Stimulated activated CD4-positive, alpha-beta T cell treated with anti-CD3 and anti-CD28 coated beads, Interleukin-2, amount 100 ng/mL, for 4 hours (primary cell): ENCODE measurements at places on chromosomes 1 and 21.
A peak's percentile ranks its signal among the peaks of the same experiment; 100 is the strongest.

GRCh38 chr1:32618673-32619221 is 31.6 kb downstream of the ZBTB8OS start:
- no peak for DNase-seq

GRCh38 chr1:72122099-72122880 is 160.0 kb downstream of the NEGR1 start:
- no peak for DNase-seq

DNA sequence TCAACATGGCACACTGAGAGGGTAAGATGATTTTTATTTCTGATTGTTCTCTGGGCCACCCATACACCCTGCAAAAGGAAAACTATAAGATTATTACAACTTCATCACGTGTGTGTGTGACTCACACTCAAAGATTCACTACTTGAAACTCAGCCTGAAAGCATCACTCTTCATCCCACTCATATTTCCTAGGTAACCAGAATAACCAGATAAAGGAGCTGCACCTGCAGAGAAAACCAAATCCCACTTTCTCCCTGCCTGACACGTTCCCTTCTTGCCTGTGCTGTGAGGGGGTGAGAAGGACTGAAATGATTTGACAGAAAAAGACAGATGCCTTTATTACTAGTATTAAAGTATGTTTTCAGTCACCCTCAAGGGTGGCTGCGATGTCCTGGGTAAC is 131.6 kb downstream of the TGFBR3 start:
- DNase-seq = peak; percentile 4

- no peak for DNase-seq
Observed at GRCh38 chr1:18217398-18218043, 109.9 kb downstream of the IGSF21 start.

DNA sequence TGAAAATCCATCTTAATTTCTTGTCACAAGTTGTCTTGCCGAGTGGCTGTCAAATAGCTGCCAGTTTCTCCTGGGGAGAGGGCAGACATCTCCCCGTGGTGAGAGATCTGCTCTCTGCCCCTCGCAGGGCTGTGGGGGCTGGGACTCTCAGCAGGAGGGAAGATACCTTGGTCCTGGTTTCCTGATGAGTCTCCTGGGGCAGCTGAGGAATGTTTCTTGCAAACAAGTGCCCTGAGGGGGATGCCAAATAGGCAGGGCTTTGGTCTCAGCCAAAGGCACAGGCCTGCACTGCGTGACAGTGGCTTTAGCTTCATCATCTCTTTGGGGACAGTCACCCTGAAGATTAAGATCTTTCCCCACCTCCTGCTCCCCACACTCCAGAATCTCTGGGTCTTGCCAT is 40.9 kb downstream of the SYT6 start:
- no peak for DNase-seq

GRCh38 chr1:203720242-203720641 is 44.7 kb upstream of the LAX1 start:
- DNase-seq = no peak

GRCh38 chr1:81666586-81666985 is 134.1 kb upstream of the ADGRL2 start:
- no peak for DNase-seq

GRCh38 chr1:221217029-221217428 is 337.8 kb downstream of the HLX start:
- no peak for DNase-seq

DNA sequence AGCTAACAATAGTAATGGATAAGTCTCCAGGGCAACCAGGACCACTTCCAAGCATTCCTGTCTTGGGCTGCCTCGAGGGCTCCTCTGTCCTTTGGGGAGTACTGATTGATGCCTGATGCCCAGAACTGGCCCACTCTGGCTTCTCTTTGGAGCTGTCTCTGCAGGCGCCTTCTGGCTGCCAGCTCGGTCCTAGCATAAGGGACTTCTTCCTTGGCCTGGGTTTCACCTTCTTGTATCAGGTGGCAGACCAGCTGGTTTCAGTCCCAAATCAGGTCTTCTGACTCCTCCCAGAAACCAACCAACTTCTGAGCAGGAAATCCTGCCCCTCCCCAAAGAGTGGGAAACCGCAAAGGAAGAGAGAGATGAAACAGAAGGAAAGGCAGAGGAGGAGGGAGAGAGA is 10.6 kb downstream of the G0S2 start:
- no peak for DNase-seq

GRCh38 chr1:156602557-156602993 is 1.3 kb upstream of the GPATCH4 start:
- no peak for DNase-seq

- DNase-seq = no peak
Observed at GRCh38 chr1:230371923-230372703, 54.0 kb downstream of the PGBD5 start.

- DNase-seq = no peak
Observed at GRCh38 chr1:195150768-195151167, 1457.5 kb downstream of the KCNT2 start.

DNA sequence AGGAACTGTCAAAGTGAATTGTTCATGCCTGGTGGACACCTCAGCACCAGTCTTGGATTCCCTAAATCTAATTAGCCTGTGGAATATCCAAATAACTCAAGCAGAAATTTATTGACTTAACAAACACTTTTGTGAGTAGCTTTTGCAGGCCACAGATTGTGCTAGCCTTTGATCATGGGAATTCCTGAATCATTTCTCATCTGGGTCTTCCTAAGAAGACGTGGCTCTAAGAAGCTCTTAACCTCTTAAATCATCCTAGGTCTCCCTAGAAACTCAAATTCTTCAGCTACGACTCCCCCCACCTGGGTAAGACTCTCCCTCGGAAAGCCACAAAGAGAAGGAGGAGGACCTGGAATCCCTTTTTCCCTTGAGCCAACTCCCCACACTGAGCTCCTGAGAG is 53.8 kb upstream of the PSEN2 start:
- no peak for DNase-seq

DNA sequence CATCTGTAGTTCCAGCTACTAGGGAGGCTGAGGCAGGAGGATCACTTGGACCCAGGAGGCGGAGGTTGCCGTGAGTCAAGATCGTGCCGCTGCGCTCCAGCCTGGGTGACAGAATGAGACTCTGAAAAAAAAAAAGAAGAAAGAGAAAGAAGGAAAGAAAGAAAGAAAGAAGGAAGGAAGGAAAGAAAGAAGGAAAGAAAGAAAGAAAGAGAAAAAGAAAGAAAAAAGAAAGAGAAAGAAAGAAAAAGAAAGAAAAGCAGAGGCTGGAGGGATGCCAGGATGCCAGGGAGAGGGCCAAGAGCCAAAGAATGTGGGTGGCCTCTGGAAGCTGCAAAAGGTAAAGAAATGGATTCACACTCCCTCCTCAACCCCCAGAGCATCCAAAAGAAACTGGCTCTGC is 8.2 kb upstream of the KCNE2 start:
- no peak for DNase-seq

DNA sequence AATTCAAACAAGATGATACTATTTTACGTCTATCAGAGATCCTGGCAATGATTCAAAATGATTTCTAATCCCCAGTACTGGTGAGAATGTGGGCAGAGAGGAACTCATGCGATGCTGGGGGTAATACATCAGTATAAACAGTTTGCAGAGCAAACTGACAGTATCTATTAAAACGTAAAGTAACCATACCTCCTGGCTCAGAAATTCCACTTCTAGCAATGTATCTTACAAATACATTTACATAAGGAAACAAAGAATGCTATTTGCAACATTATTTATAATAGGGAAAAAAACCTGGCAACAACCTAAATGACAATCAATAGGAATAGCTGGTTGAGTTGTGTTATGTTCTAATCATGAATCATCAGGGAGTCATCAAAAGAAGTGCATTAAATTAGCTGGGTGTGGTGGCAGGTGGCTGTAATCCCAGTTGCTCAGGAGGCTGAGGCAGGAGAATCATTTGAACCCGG is 15.9 kb downstream of the RCAN1 start:
- DNase-seq = no peak

- no peak for DNase-seq
Observed at GRCh38 chr1:201742476-201742875, 86.5 kb upstream of the IPO9 start.

DNA sequence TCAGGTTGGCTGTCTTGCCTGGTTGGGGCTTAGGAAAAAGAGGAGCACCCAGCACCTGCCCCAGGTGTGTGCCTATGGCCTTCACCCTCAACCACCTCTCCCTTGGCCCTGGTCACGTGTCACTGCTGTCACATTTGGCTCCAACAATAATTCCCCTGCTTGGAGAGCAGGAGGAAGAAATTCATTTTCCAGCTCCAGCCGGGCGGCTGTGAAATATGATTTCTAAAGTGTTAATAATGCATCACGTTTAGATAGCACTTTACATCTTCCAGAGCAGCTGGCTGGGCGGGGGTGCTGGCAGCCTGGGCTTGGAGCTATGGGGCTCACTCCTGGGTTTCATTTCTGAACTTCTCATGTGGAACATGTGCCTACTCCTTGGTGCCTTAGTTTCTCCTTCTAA is 63.1 kb downstream of the KIRREL1 start:
- no peak for DNase-seq

DNA sequence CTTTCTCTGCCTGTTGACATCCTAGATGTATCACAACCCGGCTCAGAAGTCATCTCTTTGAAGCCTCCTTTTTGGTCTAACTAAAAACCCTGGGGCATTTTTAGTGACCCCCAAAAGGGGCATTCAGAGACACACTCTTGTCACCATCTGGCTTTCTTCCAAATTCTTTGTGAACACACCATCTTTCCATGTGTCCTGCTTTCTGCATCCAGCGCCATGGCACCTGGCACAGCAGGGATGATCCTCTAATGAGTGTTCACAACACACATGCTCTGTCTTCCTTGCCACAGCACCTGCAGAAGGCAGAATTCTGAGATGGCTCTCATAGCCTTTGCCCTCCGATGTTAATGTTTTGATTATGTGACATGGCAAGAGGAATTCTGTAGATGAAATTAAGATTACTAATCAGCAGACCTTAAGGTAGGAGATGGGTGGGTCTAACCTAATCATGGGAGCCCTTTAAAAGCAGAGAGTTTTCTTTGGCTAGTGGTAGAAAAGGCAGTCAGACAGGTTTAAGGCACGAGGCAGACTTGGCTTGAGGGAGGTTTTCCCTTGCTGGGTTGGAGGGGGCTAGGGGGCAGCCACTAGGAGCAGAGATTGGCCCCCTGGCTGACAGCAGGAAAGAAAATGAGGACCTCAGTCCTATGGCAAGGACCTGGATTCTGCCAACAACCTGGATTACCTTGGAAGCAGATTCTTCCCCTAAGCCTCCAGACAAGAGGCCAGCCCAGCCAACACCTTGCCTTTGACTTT is 4.9 kb upstream of the TMEM61 start:
- no peak for DNase-seq

DNA sequence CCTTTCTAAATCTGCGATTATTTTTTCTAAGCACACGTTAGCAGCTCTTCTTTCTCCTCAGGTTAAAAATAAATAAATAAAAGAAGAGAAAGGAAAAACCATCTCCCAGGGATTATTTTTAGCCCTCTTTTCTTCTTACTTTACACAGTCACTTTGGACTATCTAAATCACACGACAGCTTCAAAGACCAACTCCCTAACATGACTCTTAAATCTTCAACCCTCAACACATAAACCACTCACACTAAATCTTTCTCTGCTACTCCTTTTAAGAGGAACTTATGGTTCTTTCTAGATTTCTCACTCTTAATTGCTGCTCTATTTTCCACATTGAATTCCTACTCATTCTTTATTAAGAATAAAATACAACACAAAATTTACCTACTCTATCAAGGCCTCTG is 1095.0 kb upstream of the B3GALT2 start:
- no peak for DNase-seq

- DNase-seq = no peak
Observed at GRCh38 chr1:86061551-86061990, 95.0 kb downstream of the COL24A1 start.

DNA sequence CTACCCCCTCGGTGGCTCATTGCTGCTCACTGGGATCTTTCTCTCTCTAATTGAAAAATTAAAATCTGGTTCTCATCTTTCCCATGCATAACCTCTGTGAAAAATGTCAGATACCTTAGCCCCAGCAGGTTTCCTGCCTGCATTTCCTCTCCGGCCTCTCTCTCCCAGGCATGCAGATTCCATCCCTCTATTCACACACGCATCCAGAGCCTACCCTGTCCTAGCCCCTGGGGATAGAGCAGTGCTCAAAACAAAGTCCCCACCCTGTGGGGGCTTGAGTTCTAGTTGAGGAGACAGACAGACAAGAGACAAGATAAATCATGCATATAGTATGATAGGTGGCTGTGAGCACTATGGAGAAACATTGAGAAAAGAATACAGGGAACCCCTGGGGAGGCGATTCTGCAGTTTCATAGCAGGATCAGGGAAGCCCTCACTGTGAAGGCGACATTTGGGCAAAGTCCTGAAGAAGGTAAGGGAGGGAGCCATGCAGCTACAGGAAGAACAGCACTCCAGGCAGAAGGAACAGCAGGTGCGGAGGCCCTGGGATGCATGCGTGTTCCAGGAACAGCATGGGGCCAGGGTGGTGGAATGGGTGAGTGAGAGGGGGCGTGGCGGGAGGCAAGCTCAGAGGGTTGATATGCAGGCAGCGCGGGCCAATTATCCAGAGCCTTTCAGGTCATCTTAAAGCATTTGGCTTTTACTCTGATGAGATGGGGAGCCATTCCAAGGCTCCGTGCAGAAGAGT is 3.5 kb upstream of the BSND start:
- no peak for DNase-seq

- no peak for DNase-seq
Observed at GRCh38 chr1:121445679-121446078, 260.9 kb downstream of the SRGAP2C start.

DNA sequence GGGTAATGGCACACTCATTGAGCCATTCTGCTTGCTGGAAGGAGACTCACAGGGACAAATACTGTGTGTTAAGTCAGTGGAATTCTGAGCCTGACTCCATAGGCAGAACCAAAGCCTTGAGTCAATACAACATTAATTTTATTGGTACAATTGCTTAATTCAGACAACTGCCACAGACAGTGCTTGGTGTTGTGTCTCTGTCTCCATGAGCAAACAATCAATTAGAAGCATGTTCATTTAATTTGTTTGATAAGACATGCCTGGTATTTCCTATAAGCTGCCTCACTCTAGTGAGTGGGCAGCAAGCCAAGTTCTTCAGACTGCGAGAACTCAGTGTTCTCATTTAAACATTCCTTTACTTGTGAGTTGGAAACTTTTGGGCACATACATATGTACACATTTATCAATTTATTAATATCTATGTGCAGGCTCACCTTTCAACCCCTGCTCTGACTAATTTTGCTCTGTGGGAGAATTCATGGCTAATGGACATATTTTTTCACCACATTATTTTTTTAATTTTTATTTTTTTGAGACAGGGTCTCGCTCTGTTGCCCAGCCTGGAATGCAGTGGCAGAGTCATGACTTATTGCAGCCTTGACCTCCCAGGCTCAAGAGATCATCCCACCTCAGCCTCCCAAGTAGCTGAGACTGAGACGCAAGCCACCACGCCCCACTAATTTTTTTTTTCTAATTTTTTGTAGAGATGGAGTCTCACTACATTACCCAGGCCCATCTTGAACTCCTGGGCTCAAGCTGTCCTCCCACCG is 4.5 kb upstream of the SRSF10 start:
- DNase-seq = no peak
